Hematopoietic multipotent progenitor cell treated with erythropoietin and hydrocortisone succinate and interleukin-3 and kit ligand, for 17 days (in vitro differentiated cells): ENCODE measurements at places on chromosomes 16 and 17.

GRCh38 chr17:31072186-31072585, 22.6 kb upstream of the NF1 start:
- DNase-seq = no peak

- DNase-seq = peak; percentile 33
Measured at GRCh38 chr17:9729034-9729650, 62.2 kb downstream of the DHRS7C start.

- peak; percentile 83 for DNase-seq
Measured at GRCh38 chr17:42116705-42117396, 4.3 kb downstream of the KAT2A start.

DNA sequence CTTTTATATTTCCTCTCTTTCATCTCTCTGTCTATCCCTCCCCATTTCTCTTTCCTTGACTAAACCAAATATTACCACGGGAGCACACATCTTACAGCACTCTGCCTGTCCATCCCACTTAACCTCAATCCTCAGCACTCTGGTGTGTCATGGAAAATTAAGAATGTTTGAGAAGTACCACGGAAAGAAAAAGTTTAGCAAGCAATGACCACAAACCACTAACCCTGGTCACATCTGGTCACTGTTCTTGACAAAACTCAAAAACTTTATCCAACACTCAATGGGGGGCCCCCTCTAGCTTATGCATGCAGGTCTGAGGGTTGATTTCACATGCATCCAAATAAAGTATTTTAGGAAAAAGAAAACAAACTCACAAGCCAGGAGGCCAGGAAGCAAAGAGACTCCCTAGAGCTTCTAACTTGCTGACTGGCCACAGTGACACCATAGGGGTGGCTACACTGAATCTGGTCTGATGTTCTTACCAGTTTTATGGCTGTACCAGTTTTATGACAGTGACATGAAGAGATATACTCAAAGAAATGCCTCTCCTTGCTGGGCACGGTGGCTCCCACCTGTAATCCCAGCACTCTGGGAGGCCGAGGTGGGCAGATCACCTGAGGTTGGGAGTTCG, 229.2 kb downstream of the STX8 start:
- DNase-seq = no peak

GRCh38 chr17:6787081-6787693, 11.2 kb downstream of the FBXO39 start:
- no peak for DNase-seq

DNA sequence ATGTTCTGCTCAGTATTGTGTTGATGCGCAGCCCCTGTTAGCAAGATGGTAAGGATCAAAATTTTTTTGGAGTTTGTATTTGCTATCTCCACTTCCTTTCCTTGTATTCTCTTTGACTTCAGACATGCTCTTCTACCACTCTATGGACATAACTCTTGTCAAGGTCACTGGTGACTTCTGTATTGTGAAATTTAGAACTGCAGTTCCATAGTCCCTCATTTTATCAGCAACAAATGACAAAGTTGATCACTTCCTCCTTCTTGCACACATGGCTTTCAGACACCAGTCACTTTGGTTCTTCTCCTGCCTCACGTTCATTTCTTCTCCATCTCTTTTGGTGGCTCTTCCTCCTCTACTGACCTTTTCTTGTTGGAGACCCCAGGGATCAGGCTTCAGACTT, 21.1 kb downstream of the COX11 start:
- no peak for DNase-seq

- no peak for DNase-seq
Measured at GRCh38 chr17:36778448-36778847, 158.8 kb upstream of the LHX1 start.

DNA sequence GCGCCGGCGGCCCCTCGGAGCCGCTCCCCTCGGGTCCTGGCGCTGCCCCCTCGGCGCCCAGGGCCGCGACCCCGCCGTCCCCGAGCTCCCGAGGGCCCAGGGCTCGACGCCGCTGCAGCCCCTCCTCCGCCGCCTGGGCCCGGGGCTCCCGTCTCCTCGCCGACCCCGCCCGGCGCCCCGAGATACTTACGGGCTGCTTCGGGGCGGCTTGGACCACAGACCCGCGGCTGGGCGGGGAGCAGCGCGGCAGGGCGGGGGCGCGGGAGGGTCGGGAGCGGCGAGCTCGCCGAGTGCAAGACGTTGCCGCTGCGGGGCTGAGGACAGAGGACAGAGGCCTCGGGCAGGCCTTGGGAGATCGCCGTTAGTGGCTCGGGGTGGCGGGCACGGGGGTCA, 290 bp downstream of the TOB1 start:
- no peak for DNase-seq

DNA sequence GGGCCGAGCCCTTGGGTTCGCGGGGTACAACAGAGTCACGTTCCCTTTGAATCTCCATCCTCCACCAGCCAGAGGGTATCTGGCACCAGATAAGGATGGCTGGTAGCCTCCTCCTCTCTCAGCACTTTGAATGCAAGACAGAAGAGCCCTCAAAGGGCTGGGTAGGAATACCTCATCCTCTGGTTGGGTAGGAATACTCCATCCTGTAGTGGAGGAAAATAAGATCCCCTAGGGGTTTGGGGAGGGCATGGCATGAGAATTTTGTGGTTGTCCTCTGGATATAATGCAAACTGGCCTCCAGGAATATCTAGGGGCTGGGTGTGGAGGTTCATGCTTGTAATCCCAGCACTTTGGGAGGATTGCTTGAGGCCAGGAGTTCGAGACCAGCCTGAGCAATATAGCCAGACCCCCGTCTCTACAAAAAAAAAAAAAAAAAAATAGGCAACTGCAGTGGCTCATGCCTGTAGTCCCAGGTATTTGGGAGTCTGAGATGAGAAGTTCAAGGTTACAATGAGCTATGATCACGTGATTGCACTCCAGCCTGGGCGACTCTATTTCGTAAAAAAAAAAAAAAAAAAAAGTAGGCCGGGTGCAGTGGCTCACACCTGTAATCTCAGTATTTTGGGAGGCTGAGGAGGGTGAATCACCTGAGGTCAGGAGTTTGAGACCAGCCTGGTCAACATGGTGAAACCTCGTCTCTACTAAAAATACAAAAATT, 2.7 kb downstream of the IGFBP4 start:
- peak; percentile 17 for DNase-seq

GRCh38 chr17:65037157-65037556, 19.4 kb downstream of the GNA13 start:
- DNase-seq = no peak

DNA sequence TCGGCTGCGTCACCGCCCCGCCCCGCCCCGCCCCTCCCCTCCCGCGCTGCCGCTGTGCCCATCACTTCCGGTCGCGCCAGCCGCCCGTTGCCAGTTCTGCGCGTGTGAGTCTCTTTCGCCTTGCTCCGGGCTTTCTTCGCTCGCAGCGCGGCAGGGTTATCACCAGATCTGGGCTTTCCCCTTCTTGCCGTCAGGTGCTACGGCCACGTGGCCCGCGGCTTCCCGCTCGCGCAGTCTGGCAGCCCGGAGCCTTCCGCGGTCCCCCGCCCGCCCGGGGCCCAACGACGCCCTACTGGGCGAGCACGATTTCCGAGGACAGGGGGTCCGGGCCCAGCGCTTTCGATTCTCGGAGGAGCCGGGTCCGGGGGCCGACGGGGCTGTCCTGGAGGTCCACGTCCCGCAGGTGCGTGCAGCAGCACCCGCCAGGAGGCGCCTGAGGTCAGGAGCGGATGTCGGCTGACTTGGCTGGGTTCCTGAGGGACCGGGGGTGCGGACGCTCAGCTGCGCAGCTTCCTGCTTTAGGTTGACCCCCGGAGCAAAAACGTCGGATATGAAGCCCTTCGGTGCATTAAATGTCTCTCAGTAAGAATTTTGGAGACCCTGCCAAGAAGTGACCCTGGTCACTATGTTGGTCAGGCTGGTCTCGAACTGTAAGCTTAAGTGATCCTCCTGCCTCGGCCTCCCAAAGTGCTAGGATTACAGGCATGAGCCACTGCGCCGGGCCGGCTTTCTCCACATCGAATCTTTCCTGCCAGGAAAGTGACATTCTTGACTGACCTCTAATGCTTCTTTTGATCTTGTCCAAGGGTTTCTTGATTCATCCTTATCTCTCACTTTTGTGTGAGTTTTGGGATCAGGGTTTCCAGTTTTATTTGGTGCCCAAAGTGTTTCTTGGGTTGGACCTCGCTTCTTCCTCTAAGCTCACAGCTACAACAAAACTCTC, at the start of gene METTL23:
METTL23 (plus strand) TSS at position 64 of the 943 bp plus-strand sequence. CDS start 2,872 bp downstream, outside the sequence.
- DNase-seq = peak; percentile 84
